ENCODE measurements at places on chromosomes 5 and 9. TPM values are rescaled to one million over a fixed set of nuclear protein-coding genes. Genes with fewer than 3 reads are reported as not detected.

GRCh38 chr9:75148561-75148960 lies 60.2 kb downstream of the OSTF1 start:
- no peak for DNase-seq

- no peak for DNase-seq
Measured at GRCh38 chr5:142384014-142384413, 59.2 kb upstream of the SPRY4 start.

DNA sequence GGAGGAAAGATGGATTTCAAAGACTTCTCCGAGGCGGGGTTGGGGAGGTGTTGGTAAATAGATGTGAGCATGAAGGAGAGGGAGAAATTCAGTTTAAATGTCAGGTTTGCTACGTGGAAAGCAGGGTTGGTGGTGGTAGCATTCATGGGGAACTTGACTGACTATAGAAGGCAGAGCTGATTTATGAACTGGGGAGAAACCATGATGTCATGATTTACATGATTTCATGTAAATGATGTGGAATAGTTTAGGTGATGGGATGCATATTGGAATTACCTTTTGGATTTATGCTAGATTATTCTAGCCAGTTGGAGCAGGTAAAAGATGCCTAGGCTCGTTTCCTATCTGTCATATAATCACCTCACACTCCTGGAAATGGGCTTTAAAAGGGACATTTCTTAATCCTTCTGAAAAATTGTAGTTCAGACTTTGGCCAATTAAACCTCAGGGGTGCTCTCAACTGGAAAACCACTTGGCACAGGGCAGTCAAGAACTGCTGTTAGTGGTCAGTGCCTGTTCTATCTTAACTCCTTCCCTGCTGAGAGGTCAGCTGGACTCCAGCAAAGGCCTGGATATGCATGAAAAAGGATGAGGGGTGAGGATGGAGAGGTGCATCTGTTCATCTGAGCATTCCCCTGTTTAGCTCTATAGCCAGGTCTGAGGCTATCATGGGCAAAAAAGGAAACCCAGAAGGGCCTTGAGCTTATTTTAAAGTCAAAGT lies 50.1 kb upstream of the BASP1 start:
- no peak for DNase-seq

Gene PLAC8L1
- total RNA-seq = 3.8 TPM

Measured in Calu3 (cell line).